Right lobe of liver (tissue), 6 donors: ENCODE measurements at places on chromosomes 3 and 15.

DNA sequence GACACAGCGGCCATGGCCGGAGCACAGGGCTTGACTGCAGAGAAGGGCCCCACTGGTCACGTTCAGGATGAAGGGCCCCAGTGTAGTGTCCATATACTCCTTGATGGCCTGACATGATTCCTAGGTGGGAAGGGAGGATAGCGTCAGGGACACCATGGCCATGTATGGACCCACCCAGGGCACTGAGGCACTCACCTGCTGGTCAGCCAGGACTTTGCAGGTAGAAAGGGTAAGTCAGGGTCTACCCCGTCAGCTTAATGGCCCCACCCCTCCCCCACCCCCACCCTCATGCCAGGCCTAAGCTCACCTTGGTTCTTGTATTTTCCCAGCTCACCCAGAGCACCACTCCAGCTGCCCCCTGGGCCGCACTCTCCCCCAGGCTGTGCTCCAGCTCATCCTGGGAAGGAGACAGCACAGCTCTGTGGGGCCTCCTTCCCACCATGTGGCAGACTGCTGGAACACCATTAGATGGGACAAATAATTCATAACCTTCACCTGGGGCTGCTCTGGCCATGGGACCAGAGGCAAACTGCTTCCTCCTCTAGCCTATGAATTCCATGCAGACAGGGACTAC is 1.6 kb upstream of the HYAL3 start:
- H3K4me1 ChIP-seq: peaks cover 21% of the 10 kb centered on the region
- H3K36me3 ChIP-seq: no peaks in the 10 kb centered on the region
- peak overlapping the region; percentile 78 for H3K27ac ChIP-seq
- DNase-seq: no peak
- no peaks in the 10 kb centered on the region for H3K27me3 ChIP-seq

DNA sequence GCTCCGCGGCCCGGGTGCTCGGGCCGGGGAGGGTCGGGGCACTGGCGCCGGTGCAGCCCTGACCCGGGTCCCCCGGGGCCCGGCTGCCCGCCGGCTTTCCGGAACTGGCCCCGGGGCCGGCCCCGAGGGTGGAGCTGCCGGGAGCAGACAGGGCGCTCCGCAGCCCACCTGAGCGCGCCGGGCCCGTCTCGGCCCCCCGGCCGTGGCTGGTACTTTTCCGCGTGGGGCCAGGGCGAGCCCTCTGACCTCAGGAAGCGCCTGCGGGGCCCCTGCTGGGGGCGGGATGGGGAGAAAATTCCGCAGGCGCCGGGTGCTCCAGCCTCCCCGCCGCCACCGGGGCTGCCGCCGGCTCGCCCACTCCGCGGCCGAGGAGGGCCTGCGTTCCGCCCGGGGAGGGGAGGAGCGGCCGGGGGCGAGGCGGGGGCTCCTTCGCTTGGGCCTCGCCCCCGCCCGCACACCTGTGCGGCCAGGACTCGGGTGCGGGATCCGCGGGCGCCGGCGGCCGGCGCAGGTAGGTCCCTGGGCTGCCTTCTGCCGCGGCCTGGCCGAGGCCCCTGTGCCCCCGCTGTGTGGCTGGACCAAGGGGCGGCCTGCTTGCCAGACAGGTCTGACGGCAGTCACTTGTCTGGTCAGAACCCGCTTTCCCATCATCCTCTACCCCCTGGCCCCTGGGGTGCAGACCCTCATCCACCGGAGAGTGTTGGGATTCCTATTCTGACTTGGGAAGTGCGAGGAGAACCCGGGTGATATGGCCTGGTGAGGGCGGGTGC is 3.5 kb downstream of the FURIN start:
- peaks cover 48% of the 10 kb centered on the region for H3K4me1 ChIP-seq
- no peaks in the 10 kb centered on the region for H3K27me3 ChIP-seq
- H3K27ac ChIP-seq: peak overlapping the region; percentile 97
- no peak for DNase-seq
- H3K4me3 ChIP-seq: peak overlapping the region; percentile 82

GRCh38 chr3:9384141-9384828 is 13.1 kb upstream of the SETD5 start:
- no peak overlapping the region for H3K4me3 ChIP-seq
- peaks cover 5% of the 10 kb centered on the region for H3K36me3 ChIP-seq
- H3K27me3 ChIP-seq: no peaks in the 10 kb centered on the region
- DNase-seq: no peak

DNA sequence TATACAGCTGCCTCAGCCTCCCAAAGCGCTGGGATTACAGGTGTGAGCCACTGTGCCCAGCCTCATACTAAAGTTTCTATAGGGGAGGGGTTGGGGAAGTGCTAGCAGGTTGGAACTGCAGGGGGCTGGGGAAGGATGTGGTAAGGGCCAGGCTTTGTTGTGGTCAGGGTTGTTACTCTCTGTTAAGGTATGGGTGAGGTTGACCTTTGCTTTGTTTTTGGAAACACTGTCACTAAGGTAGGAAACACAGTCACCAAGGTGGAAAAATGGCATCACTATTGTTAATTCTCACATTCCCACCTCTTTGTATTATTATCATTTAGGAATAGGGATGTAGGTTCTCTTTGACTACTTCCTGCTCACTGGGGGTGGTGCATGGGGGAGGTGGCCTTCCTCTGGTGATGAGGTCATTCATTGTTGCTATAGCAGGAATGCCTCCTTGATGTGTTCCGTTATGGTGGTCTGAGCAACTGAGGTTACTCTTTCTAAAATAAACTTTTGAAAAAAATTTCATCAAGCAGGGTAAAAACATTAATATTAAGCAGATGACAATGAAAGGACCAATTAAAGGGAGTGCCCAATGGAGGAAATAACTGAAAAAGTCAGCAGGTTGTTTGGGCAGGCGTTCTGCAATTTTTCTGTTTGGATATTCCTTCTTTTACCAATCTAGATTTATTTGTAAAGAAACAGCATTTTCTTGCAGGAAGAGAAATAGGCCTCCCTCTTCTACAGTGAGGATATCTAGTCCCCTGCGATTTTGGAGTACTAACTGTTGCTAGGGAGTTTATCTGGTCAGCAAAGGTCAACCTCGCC is 150.5 kb downstream of the WDR76 start:
- no peaks in the 10 kb centered on the region for H3K36me3 ChIP-seq
- no peaks in the 10 kb centered on the region for H3K4me1 ChIP-seq
- no peak overlapping the region for H3K27ac ChIP-seq
- H3K4me3 ChIP-seq: no peak overlapping the region
